ENCODE measurements at places on chromosomes 3 and 15.

DNA sequence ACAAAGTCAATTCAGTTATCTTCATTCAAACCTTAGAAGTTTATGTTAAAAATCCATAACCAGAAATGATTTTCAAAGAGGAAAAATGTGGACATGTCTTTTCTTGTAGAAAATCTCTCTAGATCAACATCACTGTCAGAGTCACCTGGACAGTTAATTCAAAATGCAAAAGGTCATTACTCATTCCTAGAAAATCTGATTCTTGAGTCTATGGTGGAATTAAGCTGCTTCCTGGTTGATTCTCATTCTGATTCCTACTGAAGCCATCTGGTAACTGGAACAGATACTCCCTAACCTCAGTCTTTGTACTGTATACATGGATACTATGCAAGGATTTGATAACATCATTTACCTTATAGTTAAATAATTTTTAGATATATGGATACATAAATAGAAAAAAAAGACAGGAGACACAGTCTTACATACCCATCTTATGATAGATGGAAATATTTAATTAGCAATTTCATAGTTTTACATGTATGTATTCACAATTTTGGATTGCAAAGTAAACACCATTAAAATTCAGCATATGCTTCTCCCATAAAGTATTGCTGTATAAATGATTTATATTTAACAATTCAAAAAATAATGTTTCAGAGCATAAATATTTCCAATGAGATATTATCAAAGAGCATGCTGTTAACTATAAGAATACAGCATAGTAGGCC is 693.2 kb upstream of the CCDC54 start:
- DNase-seq = no peak

GRCh38 chr15:67242708-67243111 is 11.8 kb downstream of the AAGAB start:
- no peak for DNase-seq

DNA sequence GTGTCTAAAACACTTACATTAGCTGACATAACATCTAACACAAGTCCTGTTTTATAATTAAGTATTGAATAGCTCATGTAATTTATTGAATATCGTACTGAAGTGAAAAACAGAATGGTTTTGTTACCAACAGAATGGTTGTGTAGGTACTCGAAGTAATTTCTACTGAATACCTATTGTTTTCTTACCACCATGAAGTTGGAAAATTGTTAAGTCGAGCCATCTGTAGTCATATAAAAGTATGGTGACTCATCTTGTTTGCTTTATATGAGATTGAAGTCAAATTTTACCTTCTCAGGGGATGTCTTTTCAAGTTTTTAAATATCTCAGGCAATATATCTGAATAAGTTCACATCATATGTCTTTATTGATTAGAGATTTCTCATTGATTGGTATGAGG is 37.6 kb downstream of the PIAS1 start:
- no peak for DNase-seq

DNA sequence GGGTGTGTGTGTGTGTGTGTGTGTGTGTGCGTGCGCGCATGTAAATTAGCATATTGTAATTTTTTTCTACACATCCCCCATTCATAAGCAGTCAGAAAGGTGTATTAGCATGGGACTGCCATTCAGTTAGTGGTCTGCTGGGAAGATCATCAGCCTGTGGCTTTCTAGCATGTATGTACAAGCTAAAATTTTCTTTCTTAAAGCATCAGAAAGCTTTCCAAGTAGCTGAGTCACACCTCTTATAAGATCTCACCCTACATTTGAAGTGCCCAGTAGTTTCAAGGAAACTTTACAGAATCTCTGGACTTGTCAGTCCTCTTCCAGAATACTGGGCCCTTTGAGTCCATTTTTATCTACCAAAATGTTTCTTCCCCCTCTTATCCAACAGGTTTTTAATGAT is 411.4 kb upstream of the TPRG1 start:
- no peak for DNase-seq

GRCh38 chr15:33963831-33964664 is 4.2 kb upstream of the CHRM5 start:
- DNase-seq = no peak

DNA sequence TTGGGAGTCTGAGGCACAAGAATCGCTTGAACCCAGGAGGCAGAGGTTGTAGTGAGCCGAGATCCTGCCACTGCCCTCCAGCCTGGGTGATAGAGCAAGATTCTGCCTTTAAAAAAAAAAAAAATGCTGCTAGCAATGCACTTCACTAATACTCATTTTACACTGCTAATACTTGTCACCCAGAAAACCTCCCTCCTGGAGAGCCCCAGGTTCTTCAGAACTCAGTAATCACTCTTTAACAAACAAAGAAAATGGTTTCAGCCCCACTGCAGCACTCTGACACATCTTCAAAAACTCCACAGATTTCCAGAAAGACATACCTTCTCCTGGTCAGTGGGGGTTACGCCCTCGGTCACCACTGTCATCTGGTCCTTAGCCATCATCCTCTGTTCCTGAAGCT is 366.7 kb downstream of the SHQ1 start:
- DNase-seq = no peak

- no peak for DNase-seq
Observed at GRCh38 chr15:40508216-40508615, 37.4 kb downstream of the CHST14 start.

GRCh38 chr3:109597444-109597843 is 260.1 kb upstream of the DPPA4 start:
- DNase-seq = no peak

- DNase-seq = no peak
Observed at GRCh38 chr3:143600756-143601718, 247.2 kb downstream of the SLC9A9 start.

- no peak for DNase-seq
Observed at GRCh38 chr15:56816781-56817180, 83.5 kb upstream of the ZNF280D start.

DNA sequence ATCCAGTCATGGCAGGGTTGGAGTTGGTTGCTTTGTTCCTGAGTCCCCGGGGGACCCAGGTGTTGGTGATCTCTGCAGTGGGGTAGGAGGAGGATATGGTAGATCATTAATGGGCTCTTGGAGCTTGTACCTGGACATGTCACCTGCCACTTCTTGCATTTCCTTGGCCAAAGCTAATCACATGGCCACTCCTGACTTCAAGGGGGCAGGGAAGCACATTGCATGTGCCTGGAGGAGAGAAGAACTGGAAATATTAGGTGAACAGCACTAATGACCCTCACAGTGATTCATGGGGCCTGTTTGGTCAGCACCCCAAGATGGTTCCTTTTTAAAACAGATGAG is 87.1 kb upstream of the MYZAP start:
- DNase-seq = no peak

- DNase-seq = no peak
Observed at GRCh38 chr3:174363256-174363655, 495.9 kb upstream of the NAALADL2 start.

GRCh38 chr3:101102678-101103296 is 109.6 kb upstream of the ABI3BP start:
- DNase-seq = no peak

- no peak for DNase-seq
Observed at GRCh38 chr3:188150982-188151381, 3.0 kb upstream of the LPP start.

- no peak for DNase-seq
Observed at GRCh38 chr3:195098741-195099525, 172.0 kb downstream of the XXYLT1 start.

DNA sequence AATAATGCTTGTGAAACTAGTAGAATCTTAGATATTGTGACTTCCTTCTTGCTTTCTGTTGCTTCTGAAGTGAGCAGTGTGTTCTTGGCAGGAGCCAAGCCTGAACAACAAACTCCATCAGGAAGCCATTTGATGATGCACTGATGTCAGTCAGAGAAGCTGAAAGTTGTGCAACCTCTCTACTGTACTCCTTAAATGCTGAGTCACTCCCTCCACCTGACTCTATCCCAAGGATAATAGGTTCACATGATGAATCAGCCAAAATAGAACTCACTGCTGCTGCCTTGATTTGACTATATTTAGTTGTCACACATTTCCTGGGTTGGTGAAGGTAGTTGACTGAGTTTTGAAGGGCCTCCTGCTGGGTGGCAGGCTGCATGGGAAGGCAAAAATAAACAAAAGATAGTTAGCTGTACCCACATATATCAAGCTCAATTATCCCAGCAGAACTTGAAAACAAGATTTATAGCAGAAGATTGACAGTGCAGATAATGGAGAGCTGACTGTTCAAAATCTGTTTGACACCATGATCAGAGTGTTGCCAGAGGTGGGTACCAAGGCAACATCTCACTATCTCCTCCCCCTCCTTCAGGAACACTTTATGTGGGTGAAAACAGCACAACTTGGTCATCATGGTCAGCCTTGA is 328.4 kb upstream of the DPH6 start:
- no peak for DNase-seq

- no peak for DNase-seq
Observed at GRCh38 chr3:17423786-17424536, 318.5 kb downstream of the TBC1D5 start.

GRCh38 chr3:152031321-152031720 is 157.9 kb downstream of the SUCNR1 start:
- no peak for DNase-seq

GRCh38 chr3:120683213-120683612 is 1.2 kb upstream of the HGD start:
- no peak for DNase-seq

- DNase-seq = no peak
Observed at GRCh38 chr3:169945313-169945712, 21.3 kb upstream of the SEC62 start.

DNA sequence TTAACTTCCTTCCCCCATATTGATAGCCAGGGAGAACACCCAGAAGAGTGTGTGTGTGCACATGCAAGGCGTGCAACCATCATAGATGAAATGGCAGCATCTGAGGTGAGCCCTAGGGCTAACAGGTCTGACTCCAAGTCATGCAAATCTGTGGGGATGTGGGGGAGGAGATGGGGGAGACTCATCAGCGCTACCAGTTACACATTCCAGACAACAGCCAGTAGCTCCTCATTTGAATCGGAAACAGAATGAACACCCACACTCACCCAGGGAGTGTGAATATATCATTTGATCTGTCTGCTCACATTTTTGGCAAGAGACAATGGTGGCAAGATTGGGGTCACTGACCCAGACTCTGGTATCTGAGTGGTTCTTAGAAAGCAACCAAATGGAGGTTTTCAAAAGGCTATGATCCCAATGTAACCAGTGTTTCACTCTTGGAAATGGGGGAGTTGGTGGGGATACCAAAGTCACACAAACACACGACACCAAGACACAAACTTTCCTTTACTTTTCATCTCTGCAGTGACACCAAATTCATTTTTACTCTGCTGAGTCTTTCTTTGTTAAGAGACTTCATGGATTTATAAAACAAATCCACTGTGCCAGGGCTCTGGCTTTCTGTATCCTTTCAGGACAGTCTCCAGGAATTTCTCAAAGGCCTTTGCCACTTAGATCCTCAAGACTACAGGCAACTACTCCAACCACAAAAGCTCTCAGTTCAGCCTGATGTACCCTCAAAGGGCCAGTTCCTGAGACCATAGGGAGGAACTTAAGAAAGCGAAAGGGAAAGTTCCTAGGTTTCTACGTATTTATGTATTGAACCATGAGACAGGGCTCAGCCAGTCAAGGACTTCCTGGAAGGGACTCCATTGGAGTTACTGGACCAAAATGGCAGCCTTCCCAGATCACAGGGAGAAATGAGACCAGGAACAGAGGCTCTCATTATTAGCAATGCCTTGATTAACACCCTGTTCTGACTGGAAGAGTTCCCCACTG is 2.2 kb downstream of the CDCP1 start:
- no peak for DNase-seq

- no peak for DNase-seq
Observed at GRCh38 chr15:37595426-37595970, 338.9 kb upstream of the TMCO5A start.

GRCh38 chr3:56903231-56903782 is 101.6 kb upstream of the ARHGEF3 start:
- DNase-seq = no peak

- peak; percentile 66 for DNase-seq
Observed at GRCh38 chr15:38683382-38684242, 119.0 kb upstream of the RASGRP1 start.

DNA sequence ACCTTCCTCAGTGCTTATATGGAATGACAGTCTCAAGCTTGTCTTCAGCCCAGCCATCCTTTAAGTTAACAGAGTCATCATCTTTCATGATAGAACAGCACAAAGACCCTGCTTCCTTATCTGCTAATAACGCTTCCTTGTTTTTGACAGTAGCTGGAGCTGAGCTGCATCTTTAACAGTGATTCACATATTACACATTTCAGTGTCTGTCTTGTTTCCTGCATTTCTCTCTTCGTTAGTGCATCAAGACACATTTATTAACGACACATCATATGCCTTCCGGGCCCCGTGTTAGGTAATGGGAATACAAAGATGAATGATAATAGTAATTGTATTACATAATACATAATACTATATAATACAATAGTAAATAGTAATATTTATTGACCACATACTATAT is 30.2 kb upstream of the GREM1 start:
- DNase-seq = no peak

GRCh38 chr3:106963442-106963841 is 413.8 kb upstream of the CCDC54 start:
- no peak for DNase-seq

- no peak for DNase-seq
Observed at GRCh38 chr15:92226020-92226612, 167.6 kb upstream of the ST8SIA2 start.

DNA sequence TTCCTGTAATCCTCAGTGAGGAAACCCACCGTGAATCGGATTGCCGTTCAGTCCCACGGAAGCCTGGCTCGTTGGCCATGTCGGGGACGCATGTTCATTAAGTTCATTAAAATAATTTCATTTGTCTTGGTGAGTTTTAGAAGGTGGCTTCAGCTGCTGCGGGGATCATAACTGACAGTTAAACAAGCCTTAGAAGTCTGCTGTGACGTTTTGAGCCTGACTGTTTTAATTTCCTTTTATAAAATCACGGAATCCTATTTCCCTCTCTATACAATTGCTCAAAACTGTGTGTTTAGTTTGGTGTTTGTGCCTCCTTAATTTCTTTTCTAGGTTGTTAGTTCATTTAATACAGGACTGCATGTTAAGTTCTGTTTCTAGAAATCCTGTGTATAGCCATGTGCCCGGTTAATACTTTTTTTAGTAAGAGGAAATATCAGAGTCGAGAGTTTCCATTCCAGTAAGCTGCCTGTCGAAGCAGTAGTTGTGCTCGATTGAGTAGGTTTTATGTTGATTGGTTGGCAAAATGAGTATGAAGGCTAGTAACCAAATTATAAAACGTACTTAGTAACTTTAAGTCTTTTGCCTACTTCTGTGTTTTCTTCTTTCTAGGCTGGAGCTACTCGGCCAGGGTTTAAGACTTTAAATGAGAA is 705 bp downstream of the NIPA2 start:
- no peak for DNase-seq

Measured in activated CD4-positive, alpha-beta T cell treated with anti-CD3 and anti-CD28 coated beads for 4 hours (primary cell).